ENCODE measurements at places on chromosomes 5 and 9.

GRCh38 chr9:113973226-113973625, 97.1 kb downstream of the ZNF618 start:
- DNase-seq: no peak

DNA sequence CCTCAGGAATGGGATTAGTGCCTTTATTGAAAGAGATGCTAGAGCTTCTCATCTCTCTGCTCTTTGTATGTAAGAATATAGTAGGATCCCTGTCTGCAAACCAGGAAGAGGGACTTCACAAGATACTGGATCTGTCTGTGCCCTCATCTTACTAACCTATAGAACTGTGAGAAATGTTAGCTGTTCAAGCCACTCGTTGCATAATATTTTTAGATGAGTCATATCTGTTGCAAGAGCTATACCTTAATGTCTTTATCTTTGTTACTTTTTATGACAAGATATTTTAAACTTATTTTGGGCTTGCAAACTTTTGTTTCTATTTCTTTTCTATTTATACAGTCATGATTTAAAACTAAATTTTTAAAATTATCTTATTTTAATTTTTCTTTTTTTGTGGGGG, 1296.8 kb upstream of the CDH6 start:
- no peak for DNase-seq

DNA sequence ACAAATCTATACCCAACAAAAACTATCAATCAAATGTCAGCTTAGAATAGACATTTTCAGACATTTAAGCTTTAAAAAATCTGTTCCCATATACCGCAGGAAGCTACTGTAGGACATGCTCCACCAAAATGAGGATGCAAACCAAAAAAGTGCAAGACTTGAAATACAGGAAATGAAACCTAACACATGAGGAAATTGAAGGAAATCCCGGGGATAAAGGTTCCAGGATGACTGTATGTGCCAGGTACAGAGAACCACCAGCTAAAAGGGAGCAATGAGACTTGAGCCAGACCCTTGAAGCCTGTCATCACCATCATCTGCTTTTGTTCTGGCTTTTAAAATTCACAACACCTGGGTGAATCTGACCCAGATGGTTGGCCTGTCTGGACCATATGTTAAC, 21.4 kb downstream of the DIAPH1 start:
- DNase-seq: no peak

GRCh38 chr5:14212838-14213237, 69.7 kb downstream of the TRIO start:
- no peak for DNase-seq

DNA sequence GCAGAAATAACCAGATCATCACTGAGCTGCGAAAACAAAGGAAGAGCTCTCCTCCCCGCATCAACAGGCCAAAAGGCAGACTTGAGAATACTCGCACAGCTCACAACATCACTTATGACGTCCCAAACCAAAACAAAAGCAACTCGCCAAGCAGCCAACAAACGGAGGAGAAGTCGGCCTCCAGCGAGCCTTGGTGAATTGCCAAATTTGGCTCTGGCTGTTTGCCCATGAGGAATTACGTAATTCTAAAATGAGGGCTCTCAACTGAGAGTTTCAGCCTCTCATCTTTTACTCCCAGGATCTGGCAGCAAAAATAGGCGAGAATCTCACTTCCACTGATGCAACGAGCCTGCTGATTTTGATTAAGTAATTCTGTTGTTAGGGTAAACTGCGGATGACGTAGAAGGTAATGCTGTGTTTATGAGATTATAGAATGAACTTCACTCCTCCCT, 51.7 kb upstream of the SEMA6A start:
- DNase-seq: no peak

- DNase-seq: no peak
Measured at GRCh38 chr5:160390787-160391696, 8.8 kb downstream of the FAM200C start.

GRCh38 chr5:131423056-131423455, 159.2 kb downstream of the CDC42SE2 start:
- DNase-seq: no peak

- DNase-seq: no peak
Measured at GRCh38 chr9:14488421-14489190, 174.7 kb upstream of the NFIB start.

- no peak for DNase-seq
Measured at GRCh38 chr9:33162721-33163311, 4.3 kb downstream of the B4GALT1 start.

DNA sequence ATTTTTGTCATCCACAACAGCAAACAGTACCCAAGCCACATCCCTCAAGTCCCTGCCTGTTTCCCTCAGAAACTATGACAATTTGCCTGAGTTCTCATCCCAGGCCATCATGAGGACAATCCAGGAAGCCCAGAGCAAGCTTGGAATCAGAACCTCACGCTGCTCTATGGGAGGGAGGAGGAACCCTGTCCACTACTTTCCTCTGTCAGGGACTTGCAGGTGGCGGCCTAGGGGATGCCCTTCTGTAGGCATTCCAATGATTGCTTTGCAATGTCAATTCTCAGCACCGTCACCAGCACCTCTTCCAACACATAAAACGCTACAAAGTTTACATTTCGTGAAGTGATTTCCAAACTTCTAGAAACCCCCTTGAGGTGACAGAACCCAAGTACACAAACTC, 170.4 kb upstream of the FSTL4 start:
- no peak for DNase-seq

DNA sequence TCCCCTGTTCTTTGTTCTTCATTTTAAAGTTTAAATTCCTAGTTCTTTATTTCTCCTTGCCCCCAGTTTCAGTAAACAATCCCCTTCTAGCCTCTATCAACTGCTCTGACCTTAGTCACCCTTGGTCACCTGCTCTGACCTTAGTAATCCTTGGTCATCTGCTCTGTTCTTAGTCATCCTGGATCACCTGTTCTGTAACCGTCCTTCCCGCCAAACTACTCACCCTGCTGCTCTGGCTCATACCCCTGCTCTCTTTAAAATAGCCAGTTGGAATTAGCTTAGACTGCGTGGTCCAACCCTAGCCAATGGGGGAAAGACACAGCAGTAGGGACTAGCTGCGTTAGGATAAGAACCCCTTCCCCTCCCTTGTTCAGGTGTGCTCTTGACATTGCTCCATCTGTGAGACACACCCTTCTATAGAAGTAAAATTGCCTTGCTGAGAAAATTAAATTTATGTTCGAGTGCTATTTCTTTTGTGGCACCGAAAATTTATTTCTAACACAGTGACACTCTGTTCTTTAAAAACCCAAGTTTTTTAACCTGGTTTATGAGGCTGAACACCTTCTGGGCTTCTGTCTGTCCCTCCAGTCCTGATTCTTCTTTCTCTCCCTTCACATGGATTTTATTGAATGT, 3.8 kb downstream of the PRRC1 start:
- DNase-seq: no peak

DNA sequence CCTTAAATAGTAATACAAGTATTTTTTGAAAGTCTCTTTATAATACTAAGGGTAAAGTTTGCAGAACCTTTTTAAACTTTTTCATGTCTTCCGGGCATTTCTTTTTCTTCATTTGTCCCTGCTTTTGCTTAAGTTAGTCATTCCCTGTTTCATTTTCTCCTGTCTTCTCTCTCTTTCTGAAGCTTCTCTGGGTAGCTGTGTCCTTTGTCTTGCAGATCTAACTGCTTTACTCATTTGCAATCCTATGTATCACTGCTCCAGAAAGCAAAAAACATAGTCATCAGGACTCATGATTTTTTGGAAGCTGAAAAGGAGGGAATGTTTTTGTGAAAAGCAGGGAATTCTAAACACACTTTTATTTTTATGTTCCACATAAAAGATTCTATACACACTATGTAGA, 301.7 kb downstream of the MRPS30 start:
- no peak for DNase-seq

- DNase-seq: no peak
Measured at GRCh38 chr5:73938280-73938937, 312.4 kb downstream of the ARHGEF28 start.

DNA sequence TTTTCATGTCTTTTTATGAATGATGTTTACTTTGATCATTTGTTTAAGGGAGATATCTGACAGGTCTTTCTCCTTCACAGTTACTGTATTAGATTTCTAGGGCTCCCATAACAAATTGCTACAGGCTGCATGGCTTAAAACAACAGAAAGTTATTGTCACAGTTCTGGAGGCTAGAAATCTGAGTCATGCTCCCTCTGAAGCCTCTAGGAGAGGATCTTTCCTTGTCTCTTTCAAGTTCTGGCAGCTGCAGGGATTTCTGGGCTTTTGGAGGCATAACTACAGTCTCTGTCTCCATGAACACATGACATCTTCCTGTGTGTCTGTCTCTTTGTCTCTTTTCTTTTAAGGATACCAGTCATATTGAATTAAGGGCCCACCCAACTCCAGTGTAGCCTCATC, 557.3 kb upstream of the SEMA6A start:
- DNase-seq: no peak

GRCh38 chr9:38018958-38019602, 49.9 kb downstream of the SHB start:
- DNase-seq: no peak

- no peak for DNase-seq
Measured at GRCh38 chr9:89844535-89844934, 239.7 kb downstream of the GADD45G start.

GRCh38 chr5:137361280-137361679, 137.8 kb downstream of the SPOCK1 start:
- no peak for DNase-seq

All from stimulated activated CD4-positive, alpha-beta T cell treated with anti-CD3 and anti-CD28 coated beads, Interleukin-15, amount 100 ng/mL, for 24 hours (primary cell).